Activated CD4-positive, alpha-beta T cell treated with anti-CD3 and anti-CD28 coated beads, Interleukin-2, amount 50 U/mL, for 4 hours (primary cell): ENCODE measurements at places on chromosomes 13 and 19.

- DNase-seq, result no peak
Measured at GRCh38 chr13:22696433-22696832, 484.3 kb upstream of the SGCG start.

- DNase-seq, result no peak
Measured at GRCh38 chr19:6728346-6728745, 7.9 kb upstream of the C3 start.

DNA sequence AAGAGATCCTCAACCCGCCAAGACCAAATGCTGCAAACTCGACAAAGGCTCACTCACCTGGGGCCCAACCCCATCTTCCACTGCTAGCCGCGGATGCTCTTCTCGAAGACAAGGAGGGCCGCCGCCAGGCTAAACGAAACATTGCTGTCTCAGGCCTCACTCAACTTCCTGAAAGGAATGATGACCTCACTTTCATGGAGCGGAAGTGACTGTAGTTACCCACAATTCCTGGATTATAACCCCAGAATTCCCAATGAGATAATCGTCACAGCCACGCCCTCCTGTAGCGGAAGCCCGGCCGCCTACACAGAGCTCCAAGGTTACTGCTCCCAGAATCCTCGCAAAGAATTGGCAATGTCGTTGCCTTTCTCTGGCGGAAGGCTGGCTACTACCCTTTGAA lies 10.5 kb upstream of the ZNF112 start:
- no peak for DNase-seq

- DNase-seq, result no peak
Measured at GRCh38 chr13:79987323-79987722, 353.6 kb downstream of the SPRY2 start.

DNA sequence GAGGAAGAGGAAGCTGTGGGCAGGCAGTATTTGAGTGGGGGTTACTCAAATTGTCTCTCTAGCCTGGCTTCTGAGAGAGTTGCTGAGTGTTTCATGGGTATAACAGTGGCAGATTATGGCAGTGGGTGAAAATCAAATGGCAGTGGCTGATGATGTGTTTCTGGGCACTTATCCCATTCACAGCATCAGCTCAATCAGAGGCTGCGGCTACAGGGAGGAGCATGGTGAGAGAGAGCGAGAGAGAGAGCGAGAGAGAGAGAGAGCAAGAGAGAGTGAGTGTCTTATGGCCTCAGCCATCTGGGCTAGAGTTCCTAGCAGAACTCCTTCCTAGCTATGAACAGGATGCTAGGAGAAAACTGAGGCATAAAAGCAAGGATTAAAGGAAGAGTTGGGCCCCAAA lies 178.9 kb downstream of the OLFM4 start:
- DNase-seq, result no peak

DNA sequence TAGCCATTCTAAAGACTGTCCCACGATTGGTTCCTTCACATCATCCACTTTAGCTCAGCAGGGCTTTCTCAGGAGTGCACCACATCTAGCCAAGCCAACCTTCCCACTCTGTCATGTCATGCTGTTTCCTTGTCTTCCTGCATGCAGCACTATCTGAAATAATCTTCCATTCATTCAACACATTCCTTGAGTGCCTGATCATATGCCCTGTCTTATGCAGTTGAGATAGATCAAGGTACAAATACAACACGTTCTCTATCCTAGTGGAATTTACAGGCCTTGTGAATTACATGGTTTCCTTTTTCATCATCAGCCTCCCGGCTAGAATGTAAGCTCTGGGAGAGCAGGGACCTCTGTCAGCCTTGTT lies 6.8 kb upstream of the MRPS31 start:
- DNase-seq, result no peak

DNA sequence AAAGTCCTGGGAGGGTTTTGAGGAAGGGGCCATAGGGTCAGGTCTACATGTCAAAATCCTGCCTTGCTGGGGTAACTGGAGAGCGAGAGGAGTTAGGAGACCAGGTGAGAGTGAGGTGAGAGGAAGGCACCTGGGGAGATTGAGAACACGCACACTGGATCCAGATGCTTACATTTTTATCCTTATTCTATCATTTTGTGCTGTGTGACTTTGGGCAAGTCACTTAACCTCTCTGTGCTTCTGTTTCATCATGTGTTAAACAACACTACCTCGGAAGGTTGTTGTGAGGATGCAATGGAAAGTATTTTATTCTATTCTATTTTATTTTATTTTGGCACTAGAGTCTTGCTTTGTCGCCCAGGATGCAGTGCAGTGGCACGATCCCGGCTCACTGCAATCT lies 3.5 kb downstream of the C19orf81 start:
- no peak for DNase-seq

DNA sequence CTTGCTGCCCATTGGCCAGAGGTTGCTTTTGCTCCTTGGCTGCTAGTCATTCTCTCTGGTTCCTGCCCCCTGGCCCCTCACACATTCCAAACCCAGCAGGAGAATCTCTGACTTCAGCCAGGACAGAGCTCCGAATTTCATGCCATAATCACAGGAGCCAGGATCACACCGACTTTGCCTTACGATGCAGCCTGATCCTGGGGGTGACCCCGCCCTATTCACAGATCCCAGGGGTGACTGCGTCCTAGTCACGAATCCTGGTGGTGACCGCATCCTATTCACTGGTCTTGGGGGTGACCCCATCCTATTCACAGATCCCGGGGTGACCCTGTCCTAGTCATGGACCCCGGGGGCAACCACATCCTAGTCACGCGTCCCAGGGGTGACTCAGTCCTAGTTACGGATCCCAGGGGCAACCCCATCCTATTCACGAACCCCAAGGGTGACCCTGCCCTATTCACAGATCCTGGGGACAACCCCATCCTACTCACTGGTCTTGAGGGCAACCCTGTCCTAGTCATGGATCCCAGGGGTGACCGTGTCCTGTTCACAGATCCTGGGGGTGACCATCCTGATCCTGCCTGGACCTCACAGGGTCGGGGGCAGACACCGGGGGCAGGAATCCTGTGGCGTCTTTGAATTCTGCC lies 7.4 kb upstream of the TEX29 start:
- no peak for DNase-seq

GRCh38 chr13:59543418-59543817 lies 620.3 kb downstream of the DIAPH3 start:
- no peak for DNase-seq

- DNase-seq, result no peak
Measured at GRCh38 chr13:43305416-43305815, 282.0 kb downstream of the DNAJC15 start.

GRCh38 chr13:65787082-65787481 lies 1443.1 kb downstream of the PCDH9 start:
- no peak for DNase-seq

DNA sequence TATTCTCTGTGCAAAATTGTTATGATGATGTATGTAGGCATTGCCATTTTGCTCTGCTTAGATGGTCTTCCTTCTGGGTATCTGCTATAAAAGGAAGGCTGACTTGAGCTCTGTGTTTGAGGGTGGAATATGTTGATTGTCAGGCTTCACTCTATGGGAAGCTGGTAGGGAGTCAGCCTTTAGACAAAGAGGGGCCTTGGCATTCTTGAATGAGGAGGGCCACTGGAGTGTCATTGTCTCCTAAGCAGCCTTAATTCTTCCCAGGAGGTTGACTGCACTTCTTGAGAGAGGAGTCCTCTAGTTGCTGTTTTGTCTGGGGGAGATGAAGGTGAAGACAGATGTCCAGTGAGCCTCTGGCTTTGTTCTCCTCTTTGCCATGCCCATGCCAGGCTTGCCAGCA lies 266.8 kb downstream of the KCNRG start:
- no peak for DNase-seq

DNA sequence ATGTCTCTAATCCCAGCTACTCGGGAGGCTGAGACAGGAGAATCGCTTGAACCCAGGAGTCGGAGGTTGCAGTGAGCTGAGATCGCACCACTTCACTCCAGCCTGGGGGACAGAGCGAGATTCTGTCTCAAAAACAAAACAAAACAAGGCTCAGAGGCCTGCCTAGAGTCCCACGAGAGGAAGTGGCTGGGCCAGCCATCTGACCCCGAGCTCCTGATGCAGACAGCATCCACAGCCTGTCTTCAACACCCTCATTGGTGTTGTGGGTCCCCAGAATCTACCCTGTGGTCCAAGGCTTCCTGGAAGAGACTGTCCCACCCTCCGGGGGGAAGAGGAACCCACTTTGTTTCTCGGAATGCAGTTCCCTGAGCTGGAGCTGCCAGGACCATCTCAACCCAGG lies 24.7 kb downstream of the RFX1 start:
- no peak for DNase-seq

DNA sequence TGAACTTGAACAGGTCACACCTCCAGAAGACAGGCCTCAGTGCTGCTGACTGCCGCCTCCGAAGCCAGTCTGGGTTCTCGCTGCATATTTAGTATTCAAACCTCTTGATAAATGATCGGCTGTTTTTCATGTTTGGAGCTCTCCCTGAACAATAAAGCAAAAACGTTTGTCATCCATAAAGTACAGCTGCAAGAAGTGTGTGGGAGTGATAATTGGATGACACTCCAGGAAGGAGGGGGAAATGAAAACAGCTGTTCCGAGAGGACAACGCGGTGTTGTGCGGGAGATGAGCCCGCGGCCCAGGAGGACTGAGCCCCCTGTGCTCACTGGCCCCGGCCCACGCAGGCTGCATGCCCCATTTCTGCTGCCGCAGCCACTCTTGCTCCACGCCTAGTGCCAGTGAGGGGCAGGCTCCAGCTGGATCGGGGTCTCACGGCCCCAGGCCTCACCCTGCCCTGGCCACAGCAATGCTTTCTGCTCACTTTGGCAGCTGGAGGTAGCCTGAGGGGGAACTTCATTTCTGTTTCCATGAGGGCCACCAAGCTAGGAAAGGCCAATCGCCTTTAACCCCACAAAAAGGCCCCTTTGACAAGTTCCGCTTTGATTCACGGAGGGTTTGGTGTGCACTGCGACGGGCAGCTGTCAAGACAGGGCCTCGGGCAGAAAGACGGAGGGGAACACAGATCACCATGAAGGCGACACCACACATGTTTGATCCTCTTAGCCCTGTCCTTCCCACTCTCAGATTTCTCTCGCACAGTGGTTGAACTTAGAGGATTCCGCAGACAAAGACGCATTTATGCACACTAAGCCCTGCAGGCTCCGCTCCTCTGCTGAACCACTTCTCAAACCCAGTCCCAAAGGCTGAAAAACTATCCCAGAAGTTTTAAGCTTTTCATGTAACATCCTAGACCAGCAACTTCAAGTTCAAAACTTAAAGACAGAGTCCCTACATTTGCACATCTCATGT lies 537.6 kb downstream of the EFNB2 start:
- no peak for DNase-seq

- no peak for DNase-seq
Measured at GRCh38 chr19:35642312-35642711, 767 bp downstream of the ETV2 start.

- DNase-seq, result no peak
Measured at GRCh38 chr13:100423375-100423774, 165.2 kb downstream of the GGACT start.

DNA sequence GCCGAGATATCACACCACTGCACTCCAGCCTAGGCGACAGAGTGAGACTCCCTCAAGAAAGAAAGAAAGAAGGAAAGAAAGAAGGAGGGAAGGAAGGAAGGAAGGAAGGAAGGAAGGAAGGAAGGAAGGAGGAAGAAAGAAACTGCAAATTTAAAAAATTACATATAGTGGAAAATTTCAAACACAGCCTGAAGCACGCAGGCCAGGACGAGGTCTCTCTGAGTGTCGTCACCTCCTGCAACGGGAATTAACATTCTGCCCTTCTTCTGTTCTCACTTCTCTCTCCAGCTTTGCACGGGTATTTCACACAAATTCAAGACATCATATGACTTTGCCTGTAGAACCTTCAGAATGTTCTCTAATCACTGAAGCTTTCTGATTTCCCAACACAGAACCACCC lies 108.2 kb downstream of the GNG7 start:
- no peak for DNase-seq

DNA sequence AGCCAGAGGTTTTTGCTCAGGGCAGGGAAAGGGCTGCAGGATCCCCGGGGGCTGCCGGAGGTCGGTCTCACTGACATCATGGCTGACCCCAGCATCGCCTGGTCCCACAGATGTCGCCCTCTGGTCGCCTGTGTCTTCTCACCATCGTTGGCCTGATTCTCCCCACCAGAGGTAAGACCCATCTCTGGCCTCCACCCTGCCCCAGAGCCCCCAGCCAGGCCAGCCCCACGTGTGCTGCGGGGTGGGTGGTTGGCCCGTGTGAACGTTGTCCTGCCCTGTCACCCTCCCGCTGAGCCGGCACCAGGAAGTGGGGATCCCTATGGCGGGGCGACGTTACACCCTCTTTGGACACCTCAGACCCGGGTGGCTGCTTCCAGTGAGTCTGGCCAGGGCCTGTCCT lies 906 bp downstream of the FXYD5 start:
- DNase-seq, result no peak

DNA sequence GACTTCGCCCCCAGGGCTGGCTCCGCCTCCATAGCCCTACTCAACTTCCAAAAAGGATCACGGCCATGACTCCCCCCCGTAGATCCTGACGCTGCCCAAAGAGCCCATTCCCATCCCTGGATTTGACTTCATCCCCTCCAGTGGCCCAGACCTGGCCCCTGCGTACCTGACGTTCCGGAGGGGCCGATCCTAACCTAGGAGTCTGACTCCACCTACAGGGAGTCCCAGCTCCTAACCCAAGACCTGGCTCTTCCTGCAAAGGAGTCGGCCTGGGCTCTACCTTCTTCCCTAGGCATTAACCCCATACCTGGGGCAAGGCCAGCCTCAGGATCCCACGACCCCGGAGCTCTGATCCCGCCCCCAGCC lies 10.8 kb downstream of the STAP2 start:
- DNase-seq, result no peak

GRCh38 chr13:44755872-44756271 lies 179.7 kb upstream of the TSC22D1 start:
- no peak for DNase-seq

- DNase-seq, result no peak
Measured at GRCh38 chr19:53272044-53272443, 4.5 kb upstream of the VN1R4 start.

DNA sequence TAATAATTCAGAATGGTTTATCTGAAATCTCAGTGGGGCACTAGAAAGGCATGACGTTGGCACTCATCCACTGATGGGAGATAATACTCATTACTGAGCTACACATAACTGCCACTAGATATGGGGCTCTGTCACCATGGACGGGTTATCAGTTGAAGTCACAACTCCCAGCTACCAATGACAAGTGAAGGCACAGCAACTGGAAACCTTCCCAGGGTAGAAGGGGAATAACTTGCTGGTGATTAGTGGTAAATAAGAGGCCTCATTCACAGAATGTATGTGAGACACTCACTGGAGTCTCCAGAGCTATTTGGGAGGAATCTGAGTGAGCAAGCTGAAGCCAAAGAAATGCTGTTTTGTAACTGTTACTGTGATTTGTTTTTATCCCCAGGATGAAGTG lies 249.6 kb downstream of the ENOX1 start:
- DNase-seq, result no peak

GRCh38 chr19:52935434-52935833 lies 12.2 kb upstream of the ZNF888 start:
- no peak for DNase-seq

- DNase-seq, result no peak
Measured at GRCh38 chr19:5891572-5891937, 12.0 kb downstream of the NDUFA11 start.

GRCh38 chr13:44199627-44200207 lies 173.9 kb upstream of the SERP2 start:
- DNase-seq, result no peak
